Head of caudate nucleus (tissue), 42 donors: ENCODE measurements at places on chromosomes 13 and 19.

DNA sequence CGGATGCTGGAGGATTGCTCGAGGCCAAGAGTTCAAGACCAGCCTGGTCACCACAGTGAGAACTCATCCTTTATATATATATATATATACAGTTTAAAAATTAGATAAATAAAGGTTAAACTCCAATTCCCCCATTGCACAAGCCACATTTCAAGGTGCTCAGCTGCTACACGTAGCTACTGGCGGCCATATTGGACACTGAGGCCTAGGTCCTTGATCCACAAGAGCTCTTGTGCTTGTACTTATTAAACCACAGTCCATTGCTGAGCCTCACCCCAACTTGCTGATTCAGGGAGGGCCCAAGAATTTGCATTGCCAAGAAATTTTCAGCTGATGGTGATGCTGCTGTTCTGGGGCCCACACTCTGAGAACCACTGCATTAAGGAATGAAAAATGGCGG, 9.6 kb downstream of the TTC9B start:
- no peak for DNase-seq

DNA sequence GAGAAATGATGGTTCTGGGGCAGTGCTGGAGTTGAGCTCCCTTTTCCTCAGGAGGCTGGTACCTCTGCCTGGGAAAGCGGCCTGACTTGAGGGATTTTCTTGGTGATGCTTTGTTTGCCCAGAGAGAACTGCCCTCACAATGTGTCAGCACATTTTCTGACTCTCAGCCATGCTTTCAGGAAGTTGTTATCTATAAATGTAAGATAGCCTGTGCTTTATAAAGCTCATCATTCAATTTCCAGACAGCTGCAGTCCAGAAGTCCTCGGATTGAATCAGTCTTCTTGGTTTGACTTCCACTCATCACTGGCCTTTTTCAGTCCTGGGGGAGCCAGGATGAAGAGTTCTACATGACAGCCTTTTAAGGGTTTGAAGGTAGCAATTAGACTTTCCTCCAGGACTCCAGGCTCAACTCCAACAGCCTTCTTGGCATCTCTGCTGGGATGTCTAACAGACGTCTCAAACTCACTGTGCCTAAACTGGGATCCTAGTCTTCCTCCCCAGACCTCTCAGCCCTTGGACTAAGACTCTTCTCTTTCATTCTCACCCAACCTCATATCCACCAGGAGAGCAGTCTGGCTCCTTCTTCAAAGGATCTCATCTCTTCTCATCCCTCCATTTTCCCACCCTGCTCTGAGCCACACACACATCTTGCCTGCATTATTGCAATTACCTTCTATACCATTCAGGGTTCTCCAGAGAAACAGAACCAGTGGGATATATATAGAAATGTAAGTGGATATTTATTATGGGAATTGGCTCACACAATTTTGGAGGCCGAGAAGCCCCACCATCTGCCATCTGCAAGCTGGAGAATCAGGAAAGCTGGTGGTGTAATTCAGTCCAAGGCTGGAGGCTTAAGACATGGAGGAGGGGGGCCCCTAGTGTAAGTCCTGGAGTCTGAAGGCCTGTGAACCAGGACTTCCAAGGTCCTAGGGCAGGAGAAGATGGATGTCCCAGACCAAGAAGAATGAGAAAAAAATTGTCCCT, 13.1 kb downstream of the ERICH6B start:
- no peak for DNase-seq

DNA sequence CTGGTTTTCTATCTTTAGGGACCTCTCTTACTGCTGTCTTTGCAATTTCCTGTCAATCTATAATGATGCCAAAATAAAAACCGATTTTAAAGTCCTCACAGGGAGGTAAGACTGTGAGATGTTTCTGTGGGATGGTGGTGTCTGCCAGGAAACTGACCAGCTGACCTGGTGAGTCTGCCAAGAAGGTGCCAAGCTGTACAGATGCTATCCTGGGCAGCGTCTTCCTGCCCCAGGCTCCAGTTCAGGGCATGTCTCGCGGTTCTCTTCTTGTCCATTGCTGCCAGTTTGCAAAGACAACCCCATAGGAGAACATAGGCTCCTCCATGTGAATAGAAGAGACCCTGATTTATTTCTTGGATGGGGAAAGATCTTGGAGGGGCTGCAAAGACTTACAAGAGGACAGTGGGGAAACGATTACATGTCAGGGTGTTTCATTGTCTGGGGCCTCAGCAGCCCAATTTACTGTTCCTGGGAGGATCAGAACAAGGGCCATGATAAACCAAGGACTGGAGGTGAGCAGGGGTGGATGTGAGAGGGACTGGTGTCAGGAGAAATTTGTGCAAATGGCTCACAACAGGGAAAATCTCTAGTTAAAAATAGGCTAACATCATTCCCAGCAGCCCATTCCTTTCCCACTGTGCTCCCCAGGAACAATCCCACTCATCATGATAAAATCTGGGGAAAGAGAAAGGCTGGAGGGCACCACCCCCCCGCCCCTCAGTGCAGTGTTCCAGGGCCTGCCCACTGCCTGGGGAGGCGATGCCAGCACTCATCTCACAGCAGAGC, 42.7 kb upstream of the VSTM2B start:
- peak; percentile 21 for DNase-seq

GRCh38 chr13:51324714-51325420, 14.6 kb upstream of the SERPINE3 start:
- DNase-seq, result peak; percentile 58

DNA sequence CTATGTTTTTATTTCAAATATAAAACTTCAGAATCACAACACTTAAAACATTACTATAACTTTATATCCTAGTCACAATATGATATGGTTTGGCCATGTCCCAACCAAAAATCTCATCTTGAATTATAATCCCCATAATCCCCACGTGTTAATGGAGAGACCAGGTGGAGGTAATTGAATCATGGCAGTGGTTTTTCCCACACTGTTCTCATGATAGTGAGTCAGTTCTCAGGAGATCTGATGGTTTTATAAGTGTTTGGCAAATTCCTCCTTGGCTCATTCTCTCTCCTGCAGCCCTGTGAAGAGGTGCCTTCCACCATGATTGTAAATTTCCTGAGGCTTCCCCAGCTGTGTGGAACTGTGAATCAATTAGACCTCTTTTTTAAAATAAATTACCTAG, 307.6 kb downstream of the SPRY2 start:
- DNase-seq, result no peak

DNA sequence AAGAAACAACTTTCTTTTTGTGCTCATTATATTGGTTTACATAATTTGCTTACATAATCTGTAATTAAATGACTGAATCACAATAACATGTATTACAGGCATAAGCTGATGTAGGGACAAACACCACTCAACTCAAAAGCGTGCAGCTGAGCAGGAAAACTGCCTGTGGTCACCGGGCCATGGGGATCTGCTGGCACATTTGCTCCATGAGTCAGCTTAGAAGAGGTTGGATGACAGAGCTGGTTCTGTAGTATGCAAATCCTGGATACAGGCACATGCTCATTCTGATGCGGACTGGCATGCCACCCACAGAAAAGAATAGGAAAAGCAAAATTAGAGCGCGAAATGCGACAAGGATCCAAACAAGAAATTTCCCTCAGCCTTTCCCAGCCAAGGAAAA, 128.6 kb downstream of the USP12 start:
- peak; percentile 84 for DNase-seq

DNA sequence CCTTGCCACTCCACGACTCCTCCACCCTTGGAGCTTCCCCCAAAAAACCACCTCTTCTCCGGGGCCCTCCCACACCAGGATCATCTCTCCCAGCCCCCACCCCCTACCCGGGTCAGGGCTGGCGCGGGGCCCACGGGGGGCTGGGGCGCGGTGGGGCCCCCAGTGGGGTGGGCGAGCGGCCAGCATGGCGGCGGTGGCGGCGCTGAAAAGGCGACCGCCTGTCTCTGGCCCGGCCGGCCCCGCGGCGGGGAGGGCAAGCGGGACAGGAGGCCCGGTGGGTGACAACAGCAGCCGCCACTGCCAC, 850 bp downstream of the DYRK1B start:
- DNase-seq, result no peak

GRCh38 chr19:41029524-41030432, 38.7 kb downstream of the CYP2B6 start:
- no peak for DNase-seq

- no peak for DNase-seq
These were observed 57.5 kb upstream of the NPAS1 start for GRCh38 chr19:46962030-46962570.

DNA sequence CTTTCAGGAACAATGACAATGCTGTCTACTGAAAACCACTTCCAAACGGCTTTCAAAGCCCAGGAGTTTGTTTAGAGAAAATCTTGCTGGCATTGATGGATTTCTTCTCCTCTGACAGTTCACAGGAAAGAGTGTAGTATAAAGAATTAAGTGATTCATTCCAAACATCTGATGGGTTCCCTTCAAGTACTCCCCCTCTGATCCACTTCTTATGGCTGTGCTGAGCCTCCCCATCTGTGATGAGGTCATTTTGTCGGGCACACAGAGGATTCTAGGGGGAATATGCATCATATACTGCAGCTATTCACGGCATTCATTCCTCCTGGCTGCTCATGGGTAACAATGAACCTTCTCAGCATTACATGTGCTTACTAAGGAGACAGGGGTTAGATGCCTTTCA, 107.9 kb downstream of the RGCC start:
- DNase-seq, result no peak
